ENCODE measurements at places on chromosomes 5 and 9. TPM values are rescaled to one million over a fixed set of nuclear protein-coding genes. Genes with fewer than 3 reads are reported as not detected.

ZNF608 gene
- 11.6 TPM for total RNA-seq

PCSK1 gene
- total RNA-seq = 0.64 TPM

HTR1A gene
- total RNA-seq = not detected

NR2F1-AS1 gene
- total RNA-seq = 0.71 TPM

SOX30 gene
- total RNA-seq = not detected

GNAQ gene
- 23.8 TPM for total RNA-seq

GFI1B gene
- total RNA-seq = not detected

DMAC1 gene
- total RNA-seq = 108 TPM

ALDH1A1 gene
- total RNA-seq = 21.7 TPM

UNC5A gene
- not detected for total RNA-seq

GRCh38 chr9:89536145-89536574, 38.2 kb upstream of the SEMA4D start:
- no peak for DNase-seq

- DNase-seq = peak; percentile 88
Observed at GRCh38 chr5:140345919-140346347, 470 bp downstream of the HBEGF start.

DNA sequence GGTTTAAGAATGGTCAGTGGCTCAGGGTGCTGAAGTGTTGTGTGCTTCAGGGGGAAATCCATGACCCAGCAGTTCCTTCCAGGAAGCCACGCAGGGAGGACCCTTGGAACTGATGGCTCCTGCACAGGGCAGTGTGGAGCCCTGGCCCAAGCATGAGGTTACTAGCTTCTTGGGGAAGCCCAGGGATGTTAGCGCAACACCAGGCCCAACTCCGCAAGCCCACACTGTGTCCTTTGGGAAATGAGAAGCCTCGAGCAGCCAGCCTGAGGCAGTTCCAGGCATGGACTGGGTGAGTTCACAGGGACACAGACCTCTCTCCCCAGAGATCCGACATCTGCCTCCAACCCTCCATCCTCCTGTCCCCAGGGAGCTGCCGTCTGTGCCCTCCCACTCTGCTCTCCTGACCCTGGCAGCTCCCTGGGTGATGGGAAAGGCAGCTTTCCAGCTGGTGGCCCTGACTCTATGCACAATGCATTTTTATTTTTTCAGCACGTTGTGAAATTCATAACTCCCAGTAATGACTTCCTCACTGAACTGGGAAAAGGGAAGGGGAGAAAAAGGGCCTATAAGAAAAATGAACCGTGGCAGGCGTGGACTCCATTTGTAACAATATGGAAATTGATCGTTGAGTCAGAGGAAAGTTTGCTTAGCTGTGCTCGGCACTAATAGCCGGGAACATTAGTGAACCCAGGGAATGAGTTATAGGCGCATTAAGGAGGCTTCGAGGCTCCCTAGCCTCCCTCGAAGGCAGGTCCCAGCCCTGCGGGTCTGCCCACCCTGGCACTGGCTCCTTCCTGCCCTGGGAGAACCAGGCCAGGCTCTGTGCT, 34.1 kb downstream of the LMX1B start:
- DNase-seq = no peak

DNA sequence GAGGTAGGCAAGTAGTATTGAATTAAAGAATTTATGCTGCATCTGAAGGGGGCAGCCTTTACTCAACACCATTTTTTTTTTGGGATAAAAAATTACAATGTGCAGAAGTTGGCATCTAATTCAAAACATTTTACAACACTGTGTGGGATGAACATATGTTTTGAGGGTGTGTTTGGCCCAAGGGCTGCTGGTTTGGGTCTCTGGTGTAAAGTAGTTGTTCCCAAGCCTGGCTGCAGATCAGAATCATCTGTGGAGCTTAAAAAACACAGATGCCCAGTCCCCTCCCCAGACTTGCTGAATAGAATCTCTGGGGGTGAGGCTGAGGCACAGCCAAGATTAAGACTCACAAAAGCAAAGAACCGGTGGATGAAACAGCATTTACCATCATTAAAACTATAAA, 33.0 kb upstream of the PDZD2 start:
- DNase-seq = no peak

GRCh38 chr9:123741214-123741613, 188.7 kb downstream of the DENND1A start:
- DNase-seq = no peak

- no peak for DNase-seq
Observed at GRCh38 chr5:154038261-154038706, 426 bp downstream of the FAM114A2 start.

GRCh38 chr5:132887283-132887682, 13.8 kb downstream of the LEAP2 start:
- no peak for DNase-seq

- no peak for DNase-seq
Observed at GRCh38 chr9:105114318-105114717, 130.1 kb upstream of the SLC44A1 start.

DNA sequence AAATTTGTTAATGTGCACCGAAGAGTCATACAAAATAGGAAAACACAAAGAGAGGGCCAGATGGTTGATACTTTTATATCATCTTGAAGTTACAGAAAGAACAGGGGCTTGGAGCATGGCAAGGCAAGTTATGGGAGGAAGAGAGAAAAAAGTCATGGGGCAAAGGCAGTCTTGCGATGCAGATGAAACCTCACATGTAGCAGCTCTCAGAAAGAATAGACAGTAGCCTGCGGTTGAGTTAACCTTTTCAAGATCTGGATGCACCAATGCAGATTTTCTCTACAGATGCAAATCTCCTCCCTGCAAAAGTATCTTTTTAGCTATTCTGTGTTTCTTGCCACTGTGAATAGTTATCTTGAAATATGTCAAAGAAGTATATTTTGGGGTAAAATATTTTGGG, 243.9 kb downstream of the TMEM167A start:
- no peak for DNase-seq

DNA sequence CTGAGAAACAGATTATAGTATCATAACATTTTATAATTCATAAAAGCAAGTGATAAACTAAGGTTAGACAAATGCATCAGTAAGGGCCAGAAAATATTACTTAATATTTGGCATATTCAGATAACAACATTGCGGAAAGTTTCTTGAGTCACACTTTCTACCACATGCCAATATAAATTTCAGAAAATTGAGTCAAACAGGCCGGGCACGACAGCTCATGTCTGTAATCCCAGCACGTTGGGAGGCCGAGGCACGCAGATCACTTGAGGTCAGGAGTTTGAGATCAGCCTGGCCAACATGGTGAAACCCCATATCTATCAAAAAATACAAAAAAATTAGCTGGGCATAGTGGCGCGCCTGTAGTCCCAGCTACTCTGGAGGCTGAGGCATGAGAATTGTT, 47.1 kb downstream of the SLC38A9 start:
- peak; percentile 59 for DNase-seq

DNA sequence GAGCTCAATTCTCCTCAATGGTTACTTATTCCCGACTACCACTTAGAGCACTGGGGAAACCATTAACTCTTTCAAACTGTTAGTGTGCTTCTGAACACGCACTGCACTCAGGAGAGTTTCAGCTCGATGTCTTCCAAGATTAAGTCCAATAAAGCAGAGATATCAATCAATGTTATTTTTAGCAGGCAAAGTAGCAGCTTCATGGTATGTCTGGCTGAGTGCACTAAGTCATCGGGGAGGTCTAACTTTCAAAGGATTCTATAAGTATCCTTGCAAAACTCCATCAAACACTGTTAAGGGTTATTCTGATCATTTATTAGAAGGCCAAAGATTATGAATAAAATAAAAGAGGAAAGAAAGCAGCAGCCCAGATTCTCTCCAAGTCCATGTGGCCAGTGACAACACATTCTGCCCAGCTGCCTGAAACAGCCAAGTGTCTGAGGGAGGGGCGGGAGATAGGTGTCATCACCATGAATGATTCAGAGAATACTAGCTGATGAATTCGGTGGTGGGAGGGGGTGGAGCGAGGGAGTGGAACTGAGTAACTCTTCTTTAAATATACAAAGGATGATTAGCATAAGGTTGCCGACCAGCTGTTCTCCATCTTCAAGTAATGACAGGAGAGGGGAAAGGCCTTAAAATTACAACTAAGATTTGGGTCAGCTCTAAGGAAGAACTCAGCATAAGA, 21.3 kb downstream of the NREP start:
- peak; percentile 77 for DNase-seq

DNA sequence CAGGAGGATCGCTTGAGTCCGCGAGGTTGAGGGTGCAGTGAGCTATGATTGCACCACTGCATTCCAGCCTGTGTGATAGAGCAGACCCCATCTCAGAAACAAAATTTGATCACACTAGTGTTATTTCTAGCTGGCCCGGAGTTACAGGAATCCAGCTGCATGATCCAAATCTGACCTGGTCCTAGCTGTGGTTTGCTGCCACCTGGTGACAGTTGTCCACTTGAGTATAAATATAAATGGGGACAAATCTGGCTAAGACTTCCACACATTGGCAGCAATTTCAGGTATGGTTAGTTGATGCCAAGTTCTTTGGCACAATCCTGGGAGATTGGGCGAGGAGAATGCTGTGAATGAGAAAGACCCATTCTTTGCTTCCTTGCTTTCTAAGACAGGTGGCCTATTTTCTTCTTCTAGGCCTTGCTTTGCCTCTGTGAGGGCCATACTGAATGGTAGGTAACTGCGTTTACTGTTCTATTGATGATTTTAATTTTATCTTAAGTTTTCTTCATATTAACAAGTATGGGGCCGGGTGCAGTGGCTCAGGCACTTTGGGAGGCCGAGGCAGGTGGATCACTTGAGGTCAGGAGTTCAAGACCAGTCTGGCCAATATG, 35.4 kb downstream of the UBE2R2 start:
- peak; percentile 79 for DNase-seq

GRCh38 chr9:108108280-108108851, 618.8 kb upstream of the KLF4 start:
- no peak for DNase-seq

GRCh38 chr5:169100735-169101075, 200.2 kb downstream of the SLIT3 start:
- DNase-seq = no peak

DNA sequence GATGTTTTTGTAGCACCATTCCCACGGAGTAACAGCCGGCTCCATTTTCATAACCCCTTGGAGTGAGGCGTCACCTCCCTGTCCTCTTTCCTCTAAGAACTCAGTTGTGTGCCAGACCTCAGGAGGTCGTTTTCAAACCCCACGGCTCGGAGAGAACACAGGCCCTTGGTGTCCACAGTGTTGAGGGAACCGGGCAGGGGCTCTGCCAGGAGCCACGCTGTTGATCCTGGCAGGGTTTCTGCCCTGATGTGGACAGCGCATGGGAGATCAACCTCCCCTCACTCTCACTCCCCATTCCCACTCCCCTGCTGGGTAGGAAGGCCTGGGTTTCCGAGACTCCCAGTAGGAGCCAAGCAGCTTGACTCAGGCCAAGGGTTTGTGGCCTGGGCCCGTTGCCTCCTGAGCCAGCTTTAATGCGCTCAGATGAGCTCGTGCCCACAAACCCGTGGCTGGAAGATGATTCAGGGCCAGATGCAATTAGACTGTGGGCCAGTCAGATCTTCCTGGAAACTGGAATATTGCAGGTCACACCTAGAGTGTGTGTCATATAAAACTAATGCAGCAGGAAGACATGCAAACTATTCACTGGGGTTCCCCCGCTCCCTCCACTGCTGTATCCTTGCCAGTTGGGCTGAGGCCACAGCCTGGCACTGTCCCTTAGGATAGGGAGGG, 133.4 kb downstream of the SLC12A2 start:
- no peak for DNase-seq

DNA sequence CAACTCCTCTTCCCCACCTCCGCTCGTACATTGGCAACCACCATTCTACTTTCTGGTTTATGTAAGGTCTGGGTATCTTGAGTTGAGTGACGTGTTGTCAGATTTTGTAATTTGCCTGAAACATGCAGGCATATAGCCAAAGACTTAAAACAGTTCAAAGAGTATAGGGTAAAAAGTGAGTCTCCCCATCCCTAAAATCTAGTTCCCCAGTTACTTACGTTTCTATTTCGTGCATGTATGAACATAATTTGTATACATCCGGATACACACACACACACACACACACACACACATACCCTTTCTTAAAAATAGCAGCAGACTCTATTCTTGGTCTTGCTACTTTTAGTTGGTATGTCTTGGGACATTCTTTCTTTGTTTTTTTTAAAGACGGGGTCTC, 915 bp downstream of the HSDL2 start:
- no peak for DNase-seq

GRCh38 chr5:12292610-12293204, 388.5 kb upstream of the CTNND2 start:
- no peak for DNase-seq

GRCh38 chr5:11319836-11320580, 559.0 kb upstream of the DAP start:
- no peak for DNase-seq

Data from psoas muscle (tissue), 8 donors.